ENCODE measurements at places on chromosomes 2 and 18.

- DNase-seq: peak; percentile 3
These were observed 1.1 kb downstream of the RNF103 start for GRCh38 chr2:86622519-86623042.

- DNase-seq: no peak
These were observed 200.4 kb downstream of the MREG start for GRCh38 chr2:215812966-215813365.

GRCh38 chr2:224586127-224586695 is 1.0 kb upstream of the CUL3 start:
- DNase-seq: no peak

DNA sequence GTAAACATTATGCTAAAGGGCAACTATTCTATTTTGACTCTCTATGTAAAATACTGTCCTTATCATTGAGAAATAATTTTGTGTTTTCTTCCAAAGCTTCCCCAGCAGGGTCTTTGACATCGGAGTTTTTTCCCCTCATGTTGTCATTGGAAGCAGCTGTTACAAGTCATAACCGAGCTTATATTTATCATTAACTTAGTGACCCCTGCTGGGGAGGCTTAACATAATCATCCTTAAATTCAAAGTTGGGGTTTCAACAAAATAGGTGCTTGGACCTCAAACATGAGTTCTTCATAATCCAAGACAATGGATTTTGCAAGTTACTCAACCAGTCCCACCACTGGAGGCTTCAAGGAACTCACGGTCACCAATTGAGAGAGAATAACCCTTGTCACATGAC is 330.9 kb downstream of the DCC start:
- DNase-seq: no peak

- no peak for DNase-seq
These were observed 235.6 kb upstream of the EPHA4 start for GRCh38 chr2:221807706-221808105.

DNA sequence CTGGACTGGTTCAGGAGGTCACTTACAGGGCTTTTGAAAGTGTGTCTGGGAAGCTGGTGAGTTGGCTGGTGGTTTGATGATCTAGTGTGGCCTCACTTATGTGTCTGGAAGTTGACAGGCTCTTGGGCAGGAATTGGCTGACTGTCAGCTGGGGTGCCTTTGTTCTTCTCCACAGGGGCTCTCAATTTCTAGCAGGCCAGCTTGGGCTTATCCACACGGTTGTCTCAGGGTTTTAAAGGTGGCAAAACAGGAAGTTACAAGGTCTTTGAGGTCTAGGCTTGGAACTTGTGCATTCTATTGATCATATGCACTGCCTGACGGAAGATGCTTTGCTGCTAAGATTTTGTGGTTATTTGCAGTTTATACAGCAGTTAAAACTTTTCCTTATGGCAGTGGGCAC is 52.0 kb upstream of the CELF4 start:
- DNase-seq: no peak

- no peak for DNase-seq
These were observed 685.4 kb upstream of the NRXN1 start for GRCh38 chr2:51717312-51717711.

- DNase-seq: no peak
These were observed 86.6 kb downstream of the DTNB start for GRCh38 chr2:25586726-25587144.

DNA sequence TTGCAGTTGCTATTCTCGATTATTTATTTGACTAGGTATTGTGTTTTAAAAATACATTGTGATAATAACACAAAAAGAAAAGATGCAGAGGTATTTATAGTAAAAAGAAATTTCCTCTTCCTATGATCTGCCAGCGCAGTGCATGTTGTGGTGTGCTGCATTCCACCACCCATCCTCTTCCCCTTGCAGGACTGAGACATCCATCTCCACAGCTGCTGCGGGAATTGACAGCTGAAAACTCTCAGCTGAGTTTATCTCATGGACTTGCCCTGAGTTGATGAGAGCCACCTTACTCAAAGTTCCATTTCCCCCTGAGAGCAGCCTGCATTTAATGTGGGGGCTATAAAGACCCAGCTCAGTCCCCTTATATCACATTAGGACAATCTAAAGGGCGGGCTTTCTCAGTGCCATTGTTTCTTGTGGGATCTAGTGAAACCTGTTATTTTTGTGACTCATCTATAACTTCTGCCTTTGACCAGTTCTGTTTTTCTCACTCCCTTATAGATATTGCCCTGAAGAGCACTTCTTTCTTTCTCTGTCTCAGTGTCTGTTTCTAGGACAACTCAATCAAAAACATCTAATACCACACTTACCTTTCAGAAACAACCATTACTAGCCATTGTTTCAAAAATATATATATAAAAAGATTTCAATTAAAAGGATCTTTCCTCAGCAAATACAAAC is 698.5 kb downstream of the NR4A2 start:
- no peak for DNase-seq

GRCh38 chr2:58992062-58992706 is 751.1 kb upstream of the FANCL start:
- DNase-seq: no peak

DNA sequence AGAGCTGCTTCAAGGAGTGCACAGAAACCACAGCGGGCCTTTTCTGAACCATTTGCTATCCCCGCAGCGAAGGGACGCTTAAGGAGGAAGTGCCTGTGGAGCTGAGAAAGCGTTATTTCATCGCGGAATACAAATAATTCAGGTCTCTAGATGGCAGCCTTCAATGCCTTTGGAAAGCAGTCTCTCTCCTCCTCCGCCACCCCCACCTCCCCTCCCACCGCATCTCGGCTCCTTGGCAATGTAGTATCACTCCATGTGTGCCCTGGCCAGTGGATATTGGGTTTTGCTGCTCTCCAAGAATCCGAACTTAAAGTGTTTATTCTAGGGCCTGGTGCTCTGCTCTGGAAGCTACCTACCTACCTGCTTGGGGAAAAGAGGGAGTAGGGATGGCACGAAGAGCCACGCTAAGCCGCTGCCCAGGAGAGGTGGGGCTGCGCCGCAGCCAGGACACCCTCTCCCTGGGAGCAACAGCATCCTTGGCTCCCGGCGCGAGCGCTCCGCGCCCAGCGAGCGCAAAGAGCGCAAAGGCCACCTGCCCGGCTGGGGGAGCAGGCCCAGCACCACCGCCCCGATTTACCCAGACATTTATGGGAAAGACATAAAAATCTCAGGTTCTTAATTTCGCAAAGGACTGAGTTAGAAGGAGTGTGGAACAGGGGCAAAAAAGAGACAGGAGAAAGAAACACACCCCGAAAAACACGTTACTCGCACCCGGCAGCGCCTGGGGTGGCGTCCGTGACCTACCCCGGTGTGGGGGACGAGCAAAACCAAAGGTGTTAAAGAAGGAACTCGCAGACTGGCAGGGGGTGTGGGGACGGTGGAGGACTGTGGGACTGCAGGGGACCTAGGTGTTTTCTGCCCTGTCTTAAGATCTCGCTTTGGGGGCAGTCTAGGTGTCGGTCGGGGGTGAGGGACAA is 1.0 kb downstream of the SPHKAP start:
- no peak for DNase-seq

DNA sequence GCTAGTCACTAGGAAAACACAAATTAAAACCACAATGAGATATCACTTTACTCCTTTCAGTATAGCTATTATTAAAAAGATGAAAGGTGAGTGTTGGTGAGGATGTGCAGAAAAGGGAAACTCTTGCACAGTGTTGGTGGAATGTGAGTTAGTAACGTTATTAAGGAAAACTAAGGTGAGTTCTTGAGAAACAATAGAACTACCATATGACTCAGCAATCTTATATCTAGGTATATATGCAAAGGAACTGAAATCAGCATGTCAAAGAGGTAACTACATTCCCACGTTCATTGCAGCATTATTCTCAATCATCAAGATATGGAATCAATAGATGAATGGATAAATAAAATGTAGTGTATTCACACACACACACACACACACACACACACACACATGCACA is 117.3 kb upstream of the HNMT start:
- DNase-seq: no peak

- DNase-seq: no peak
These were observed 286.4 kb downstream of the GALNT13 start for GRCh38 chr2:154158101-154158500.

DNA sequence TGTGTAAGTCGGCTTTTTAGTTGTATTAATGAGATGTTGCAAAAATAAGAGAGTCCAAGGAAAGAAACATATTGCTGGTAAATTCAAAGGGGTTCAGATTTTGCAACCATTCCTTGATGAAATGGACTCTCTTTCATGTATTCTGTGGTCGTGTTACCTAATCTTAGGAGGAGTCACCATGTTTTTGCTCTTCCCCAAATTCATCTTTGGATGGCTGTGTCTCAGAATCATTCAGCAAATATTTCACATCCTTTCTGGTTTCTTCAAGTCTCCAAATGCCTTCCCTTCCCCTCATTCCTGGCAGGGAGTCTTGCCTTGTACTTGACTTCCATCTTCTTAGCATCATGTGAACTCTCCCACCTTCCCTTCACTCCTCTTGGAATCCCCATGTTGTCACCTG is 66.1 kb downstream of the PTPRM start:
- no peak for DNase-seq

DNA sequence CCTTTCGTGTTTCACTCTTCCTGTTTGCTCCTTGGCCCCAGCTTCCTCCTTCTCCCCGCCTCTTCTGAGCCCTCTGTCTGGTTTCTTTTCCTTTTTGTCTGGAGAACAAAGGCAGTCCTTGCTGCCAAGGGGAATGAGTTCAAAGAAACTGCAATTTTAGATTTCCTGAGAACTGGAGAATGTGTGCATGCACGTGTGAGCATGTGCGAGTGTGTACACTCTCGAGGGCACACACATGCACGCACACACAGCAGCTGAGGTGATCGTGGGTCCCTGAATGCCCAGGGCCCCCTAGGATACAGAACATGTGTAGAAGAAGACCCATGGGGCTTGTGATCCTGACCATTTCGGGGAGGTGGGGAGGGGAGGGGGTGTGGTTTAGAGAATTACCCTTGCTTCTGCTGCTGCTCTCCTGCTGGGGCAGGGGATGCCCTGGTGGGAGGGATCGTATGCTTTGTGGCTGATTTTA is 151.8 kb downstream of the DYSF start:
- DNase-seq: no peak

GRCh38 chr18:40357536-40357935 is 1597.5 kb upstream of the PIK3C3 start:
- DNase-seq: no peak

- no peak for DNase-seq
These were observed 271.7 kb upstream of the DOK6 start for GRCh38 chr18:69128978-69129377.

- no peak for DNase-seq
These were observed 49.6 kb downstream of the TRAPPC12 start for GRCh38 chr2:3429066-3429610.

DNA sequence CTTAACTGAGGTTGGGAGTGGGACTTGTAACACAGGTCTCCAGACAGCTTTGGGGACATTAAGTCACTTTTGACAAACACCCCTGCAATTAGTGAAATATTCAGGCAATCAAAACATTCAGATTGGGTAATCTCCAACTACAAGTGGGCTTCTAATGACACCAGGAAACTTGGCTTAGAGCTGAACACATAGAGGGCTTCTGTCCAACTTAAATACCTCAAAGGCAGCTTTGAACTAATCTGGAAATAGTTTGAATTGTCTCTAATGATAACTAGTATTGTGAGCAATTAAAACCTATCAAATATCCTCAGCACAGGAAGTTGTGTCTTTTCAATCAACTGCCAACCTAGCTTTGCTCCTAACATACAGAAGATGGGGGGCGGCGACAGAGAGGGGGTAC is 5.1 kb upstream of the ASPRV1 start:
- no peak for DNase-seq

DNA sequence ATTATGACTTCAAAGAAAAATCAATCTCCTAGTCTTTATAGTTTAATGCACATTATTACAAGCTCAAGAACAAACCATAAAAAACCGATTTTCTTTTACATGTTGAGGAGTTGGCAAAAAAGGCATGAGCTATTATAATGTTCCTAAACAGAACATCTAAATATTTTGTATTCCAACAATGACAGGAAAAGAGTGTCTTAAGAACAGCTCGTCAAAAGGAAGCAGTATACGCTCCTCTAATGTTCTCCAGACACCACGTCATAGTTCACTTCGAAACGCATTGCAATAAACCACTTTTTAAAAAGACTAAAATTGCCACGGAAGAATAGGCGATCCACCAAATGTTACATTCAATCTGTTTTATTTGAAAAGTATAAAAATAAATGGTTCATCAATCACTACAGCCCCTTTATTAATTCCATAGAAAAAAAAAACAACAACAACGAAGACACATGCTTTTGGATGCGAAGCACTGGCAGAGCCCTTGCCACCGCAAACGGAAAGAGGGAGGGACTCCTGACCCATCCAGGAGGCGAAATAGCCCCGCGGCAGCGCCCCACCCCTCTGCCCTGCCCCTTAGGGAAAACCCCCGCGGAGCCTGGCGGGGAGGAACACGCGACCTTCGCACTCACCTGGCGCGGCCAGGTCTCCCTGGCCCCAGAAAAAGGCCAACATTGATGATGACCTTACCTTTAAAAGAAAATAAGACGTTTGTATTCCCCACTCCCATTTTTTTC is 45.8 kb downstream of the MBP start:
- no peak for DNase-seq

DNA sequence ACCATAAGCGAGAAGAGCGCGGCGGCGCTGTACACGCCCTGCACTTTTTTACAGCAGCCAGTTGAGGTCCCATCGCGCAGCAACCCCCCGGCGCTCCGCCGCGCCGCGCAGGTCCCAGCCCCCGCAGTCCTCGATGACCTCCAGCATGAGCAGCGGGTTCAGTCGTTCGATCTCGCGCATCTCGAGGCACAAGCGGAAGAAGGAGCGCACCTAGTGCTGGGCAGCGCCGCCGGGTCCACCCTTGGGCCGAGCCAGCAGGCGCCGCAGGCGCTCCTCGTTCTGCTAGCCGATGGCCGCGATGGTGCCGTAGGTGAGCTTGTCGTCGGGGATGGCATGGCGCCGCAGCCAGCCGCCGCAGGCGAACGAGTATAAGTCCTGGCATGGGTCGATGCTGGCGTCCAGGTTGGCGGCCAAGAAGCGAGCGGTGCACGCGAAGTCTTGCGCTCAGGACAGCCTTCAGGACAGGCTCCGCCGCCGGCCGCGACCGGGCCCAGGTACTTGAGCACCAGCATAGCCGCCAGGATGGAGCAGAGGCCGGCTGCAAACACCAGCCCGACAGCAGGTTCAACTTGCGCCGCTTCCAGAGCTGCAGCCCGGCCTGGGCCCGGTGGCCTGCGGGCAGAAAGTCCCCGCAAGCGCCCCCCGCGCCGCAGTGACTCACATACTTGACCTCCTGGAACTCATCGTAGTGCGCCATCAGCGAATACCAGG is 8.3 kb downstream of the ALPP start:
- DNase-seq: no peak

- DNase-seq: no peak
These were observed 45.3 kb downstream of the SPATS2L start for GRCh38 chr2:200351815-200352214.

GRCh38 chr2:191148791-191149190 is 2.0 kb downstream of the STAT4 start:
- peak; percentile 50 for DNase-seq

DNA sequence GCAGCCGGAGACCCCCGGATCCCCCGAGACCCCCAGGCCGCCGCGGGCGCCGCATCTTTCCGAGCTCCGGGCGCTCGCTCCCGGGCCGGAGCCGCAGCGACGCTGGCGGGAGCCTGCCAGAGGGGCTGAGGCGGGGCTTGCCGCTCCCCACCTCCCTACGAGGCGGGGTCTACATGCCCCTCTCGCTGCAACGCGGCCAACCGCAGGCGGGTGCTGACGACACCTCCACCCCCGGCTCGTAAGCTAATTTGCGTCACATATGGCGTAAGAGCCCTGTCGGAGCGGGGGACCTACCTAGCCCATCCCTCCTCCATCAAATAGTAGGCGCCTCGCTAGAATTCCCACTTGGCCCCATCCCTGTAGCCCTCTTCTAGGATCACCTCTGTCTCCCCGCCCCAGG is at the start of gene PTPRN:
TSS of gene PTPRN (minus strand) at position 124 of the 400 bp plus-strand sequence. CDS start at position 55, 69 bp downstream.
- no peak for DNase-seq

Measured in CD4-positive, alpha-beta T cell treated with Interleukin-15 for 4 hours (primary cell).